CD4-positive, CD25-positive, alpha-beta regulatory T cell (primary cell): ENCODE measurements at places on chromosomes 3 and 15.

GRCh38 chr15:96019114-96019513 lies 311.4 kb upstream of the NR2F2 start:
- DNase-seq, result no peak

DNA sequence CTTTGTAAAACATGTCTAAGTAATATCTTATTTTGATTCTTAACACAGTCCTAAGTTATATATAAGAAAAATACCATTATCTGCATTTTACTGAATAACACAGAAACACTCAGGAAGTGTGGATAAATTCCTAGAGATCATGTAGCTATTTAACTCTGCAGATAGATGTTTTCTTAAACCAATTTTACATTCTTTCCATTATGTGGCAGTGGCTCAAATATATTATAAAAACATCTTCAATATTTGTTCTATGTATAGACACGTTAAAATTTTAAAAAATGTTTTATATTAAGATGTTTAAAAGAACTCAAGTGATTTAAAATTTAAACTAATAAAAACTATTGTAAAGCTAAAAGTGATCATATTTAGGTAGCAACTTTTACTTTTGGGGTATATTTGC lies 683.8 kb downstream of the DIPK2A start:
- DNase-seq, result no peak

GRCh38 chr15:46941241-46941640 lies 776.1 kb upstream of the SEMA6D start:
- DNase-seq, result no peak

DNA sequence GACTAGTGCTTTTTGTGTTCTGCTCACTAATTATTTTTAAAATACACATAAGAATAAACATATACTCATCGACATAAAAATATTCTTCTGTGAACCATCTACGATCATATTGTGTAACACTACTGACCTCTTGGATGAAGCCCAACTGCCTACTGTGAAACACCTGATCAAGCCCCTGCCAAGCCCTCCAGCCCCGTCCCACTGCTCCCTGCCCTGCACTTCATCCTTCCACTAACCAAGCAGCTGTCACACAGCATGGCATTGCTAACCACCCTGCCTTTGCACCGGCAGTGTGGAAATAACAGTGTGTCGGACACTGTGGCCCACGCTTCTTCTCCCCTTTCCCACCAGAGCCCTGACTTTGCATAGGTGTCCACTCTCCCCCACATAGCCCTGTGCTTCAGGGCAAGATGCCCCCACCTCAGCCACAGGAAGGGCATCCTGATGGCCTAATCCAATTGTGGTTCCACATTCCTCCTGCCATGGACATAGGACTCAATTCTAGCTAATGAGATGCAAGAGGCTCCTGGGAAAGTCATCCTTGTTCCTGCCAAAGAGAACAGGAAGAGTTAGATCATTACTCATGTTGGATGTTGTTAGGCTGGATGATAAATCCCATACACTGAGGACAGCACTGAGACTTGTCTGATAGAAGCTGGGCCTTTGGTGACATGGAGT lies 35.0 kb upstream of the ARID3B start:
- DNase-seq, result no peak

DNA sequence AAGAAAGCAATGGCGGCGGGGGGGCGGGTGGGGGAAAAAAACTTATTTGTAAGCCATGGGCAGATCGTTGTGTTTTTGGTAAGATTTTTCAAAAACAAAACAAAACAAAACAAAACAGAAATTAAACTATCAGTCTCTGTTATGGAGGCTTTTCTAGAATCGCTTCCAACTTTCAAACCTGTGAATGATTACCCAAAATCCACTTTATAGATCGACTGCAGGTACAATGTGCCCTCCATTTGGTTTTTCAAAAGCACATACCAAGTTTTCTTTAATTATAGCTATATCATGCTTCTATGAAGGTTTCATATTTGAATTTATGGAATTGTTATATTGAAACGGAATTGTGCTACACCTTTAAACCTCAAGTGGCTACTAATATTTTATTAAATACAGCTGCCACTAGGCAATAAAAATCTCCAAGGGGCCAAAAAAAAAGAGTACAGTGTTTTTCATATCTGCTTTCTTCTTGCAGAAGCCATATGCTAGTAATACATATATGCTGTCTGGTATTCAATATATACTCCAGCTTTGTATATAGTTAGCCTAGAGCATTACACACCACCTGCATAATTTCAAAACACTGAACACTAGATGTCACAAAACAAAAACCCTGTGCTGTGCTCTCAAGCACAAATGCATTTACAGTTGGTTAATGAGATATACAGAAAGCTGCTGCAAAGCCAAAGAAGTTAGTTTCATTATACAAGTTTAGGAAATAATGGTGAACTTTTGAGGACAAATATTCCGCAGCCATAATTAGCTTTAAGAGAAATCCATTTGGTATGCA lies 683.8 kb upstream of the NR2F2 start:
- no peak for DNase-seq

- no peak for DNase-seq
Measured at GRCh38 chr3:171685116-171685895, 125.0 kb downstream of the PLD1 start.

- DNase-seq, result no peak
Measured at GRCh38 chr3:143222981-143223380, 103.4 kb downstream of the CHST2 start.

DNA sequence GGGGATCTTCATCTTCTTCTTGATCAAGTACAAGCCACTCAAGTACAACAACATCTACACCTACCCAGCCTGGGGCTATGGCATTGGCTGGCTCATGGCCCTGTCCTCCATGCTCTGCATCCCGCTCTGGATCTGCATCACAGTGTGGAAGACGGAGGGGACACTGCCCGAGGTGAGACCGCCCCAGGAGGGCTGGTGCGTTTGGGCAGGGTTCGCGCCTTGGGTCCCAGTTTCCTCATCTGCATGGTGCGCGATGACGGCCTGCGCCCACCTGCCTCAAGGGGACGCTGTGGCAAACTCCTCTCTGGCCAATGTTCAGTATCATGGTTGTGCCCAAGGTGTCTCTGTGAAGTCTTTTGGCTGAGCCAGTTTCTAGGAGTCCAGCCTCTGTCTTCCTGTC lies 57.5 kb upstream of the SLC6A1 start:
- no peak for DNase-seq

DNA sequence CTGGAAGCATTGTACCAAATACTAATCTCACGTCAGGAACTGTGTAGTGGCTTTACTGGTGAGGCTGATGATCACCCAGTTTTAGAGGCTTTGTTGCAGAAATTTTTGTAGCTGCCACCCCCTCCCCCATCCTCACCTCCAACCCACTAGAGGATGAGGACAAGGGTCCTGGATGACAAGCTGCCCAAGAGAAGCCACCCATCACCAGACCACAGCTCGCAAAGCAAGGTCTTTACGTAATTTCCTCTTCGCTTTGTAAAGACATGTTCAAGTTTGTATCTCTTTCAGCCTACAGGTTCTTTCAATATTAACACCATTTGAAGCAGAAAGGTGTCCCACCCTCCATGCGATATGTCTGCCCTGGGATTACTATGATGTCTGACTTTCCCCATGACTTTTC lies 74.2 kb downstream of the LDHAL6B start:
- no peak for DNase-seq

DNA sequence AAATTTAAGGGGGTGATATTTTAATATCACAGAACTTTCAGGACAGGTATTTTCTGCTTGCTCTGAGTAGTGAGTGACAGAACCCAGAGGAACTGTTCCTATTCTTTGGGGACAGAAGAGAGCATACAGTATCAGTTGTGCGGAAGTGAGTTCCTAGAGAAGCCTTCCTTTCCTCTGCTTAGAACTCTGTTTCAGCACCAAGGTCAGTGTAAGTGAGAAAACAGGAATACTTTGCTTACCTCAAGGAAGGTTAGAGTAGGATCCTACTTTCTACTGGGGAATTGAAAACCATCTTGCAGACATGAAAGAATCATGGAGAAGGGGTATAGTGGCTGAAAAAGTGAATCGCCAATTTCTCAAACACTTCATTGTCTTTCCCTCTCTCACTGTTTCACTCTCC lies 542.4 kb downstream of the SQOR start:
- DNase-seq, result no peak

- no peak for DNase-seq
Measured at GRCh38 chr15:57924598-57924997, 140.9 kb downstream of the ALDH1A2 start.

DNA sequence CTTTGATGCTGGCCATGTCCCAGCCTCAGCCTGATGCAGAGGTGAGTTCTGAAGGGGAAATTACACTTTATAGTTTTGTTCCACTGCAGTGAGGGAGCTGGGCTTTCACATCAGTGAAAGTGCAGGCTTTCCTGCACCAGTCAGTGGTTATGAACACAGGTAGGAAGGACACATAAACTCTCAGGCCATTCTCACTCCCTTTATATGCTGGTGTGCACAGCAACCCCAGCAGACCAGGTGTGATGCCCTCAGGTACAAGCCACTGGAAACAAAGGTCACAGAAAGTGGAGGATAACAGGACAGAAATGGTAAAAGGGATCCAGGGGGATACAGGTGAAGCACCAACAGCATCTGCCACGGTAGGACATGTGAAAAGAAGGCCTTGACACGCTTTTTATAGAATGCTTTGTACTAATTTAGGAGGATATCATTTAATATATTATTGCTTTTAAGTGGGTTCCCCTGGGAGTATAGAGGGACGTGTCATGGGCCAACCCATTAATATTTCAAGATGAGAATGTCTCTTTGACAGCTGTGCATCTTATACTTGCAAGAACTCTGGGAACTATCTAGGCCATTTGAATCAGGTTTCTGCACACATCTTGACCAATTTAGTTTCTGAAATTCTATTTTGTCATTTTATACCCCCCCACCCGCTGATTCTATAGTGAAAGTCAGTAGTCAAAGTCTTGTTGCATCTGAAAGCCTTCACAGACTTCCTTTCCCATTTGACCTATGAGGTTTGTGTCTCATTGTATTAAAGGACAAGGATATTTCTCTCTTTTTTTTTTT lies 25.0 kb upstream of the BLM start:
- DNase-seq, result no peak

DNA sequence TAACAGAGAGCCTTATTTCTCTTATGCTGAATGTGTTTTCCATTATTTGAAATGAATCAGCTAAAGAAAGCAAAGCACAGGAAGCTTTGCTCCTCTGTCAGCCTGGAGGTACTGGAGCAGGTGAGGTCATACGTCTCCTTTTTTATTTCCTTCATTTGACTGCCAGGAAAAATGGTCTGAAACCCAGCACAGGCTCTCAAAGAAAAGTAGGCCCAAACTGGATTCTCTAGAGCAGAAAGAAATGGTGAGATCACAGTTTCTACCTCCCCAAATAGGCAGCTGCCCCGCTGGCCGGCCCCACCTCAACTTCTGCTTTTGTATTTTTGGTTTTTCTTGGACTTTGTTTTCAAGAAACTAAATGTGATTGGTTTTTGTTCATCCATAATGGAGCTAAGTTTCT lies 95.1 kb downstream of the RPL39L start:
- no peak for DNase-seq

GRCh38 chr3:47009225-47010110 lies 30.0 kb downstream of the NBEAL2 start:
- DNase-seq, result peak; percentile 79

- DNase-seq, result no peak
Measured at GRCh38 chr3:157122116-157122515, 37.8 kb downstream of the CCNL1 start.

GRCh38 chr3:50422153-50422552 lies 62.8 kb upstream of the TMEM115 start:
- DNase-seq, result no peak

- no peak for DNase-seq
Measured at GRCh38 chr15:66326051-66326450, 30.4 kb downstream of the TIPIN start.

- no peak for DNase-seq
Measured at GRCh38 chr3:32488474-32489008, 14.1 kb downstream of the CMTM6 start.

DNA sequence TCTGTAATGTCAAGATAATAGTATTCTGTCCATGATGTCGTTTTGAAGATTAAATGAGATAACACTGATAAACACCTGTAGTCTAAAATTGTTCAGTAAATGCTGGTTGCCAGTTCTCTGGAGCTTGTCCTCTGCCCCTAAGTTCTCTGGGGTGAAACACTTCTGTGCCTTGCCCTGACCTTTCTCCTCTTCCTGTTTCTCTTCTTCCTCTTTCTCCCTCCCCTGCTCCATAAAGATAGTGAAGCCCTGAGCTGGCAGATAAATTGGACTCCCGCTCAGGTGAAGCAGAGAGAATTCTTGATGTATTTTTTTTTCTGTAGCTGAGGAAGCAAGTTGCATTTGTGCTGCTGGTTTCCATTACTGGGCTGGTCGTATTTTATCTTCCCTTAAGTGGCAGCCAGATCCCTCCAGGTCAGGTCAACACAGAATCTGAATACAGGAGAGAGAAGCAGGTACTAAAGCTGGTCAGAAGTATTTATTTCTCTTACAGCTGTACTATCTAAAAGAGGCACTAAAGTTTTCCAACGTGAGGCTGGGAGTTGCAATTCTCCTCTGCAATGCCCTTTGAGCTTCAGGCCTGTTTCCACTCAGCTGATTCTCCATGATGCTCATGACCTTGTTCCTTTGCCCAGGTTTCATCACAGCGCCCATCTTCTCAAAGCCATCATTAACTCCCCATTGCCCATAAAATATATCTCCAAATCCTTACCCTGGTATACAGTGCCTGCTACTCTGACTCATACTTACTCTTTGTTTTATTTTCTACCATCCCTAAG lies 319.3 kb upstream of the CFAP20DC start:
- no peak for DNase-seq

- no peak for DNase-seq
Measured at GRCh38 chr3:172046268-172046915, 7.0 kb downstream of the FNDC3B start.

DNA sequence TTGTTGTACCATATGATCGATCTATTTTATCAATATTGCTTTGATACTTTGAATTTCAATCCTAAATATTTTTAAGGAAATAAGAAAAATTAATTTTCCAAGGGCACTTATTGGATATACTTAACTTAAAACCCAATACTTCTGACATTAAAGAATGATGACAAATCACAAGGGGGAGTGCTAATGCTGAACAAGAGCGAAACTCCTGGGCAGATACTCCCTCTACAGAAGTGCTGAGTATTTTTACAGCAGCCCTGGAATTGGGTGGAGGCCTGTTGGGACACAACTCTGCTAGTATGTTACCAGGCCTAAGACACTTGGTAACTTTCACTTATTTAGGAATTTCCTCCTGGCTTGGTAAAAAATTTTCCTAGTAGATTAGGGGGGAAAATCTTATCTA lies 46.2 kb downstream of the DENND6A start:
- no peak for DNase-seq

GRCh38 chr3:110504401-110504800 lies 567.2 kb upstream of the NECTIN3 start:
- DNase-seq, result no peak

DNA sequence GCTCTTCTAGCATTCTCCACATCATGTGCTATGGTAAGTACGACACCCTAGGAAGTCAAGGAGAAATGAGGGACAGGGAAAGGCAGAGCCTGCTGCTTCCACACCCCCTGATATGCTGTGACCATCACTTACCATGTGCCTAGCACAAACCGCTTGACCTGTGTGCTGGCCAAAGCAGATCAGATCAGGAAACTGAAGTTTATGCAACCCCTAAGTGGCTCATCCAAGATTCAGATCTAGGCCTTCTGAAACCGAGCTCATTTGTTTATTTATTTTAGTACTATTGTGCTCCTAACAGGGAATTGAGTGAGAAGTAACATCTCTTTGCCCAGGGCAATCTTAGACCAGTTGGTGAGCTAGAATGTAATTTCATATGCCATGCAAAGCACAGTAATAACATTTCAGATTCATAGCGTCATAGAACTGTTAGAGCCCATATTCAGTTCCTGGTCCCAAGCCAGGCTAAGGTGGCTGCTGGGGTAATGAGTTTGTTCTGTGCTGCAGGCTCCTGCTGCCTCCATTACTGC lies at the start of gene RTP2:
Gene RTP2, minus strand, starts transcription at position 51 of the 527 bp plus-strand sequence. CDS start 429 bp downstream, outside the sequence.
- no peak for DNase-seq
